Thoracic aorta (tissue), 2 donors: ENCODE measurements at places on chromosomes 4 and X. TPM values are rescaled to one million over a fixed set of nuclear protein-coding genes. Genes with fewer than 3 reads are reported as not detected.

The DCAF12L2 gene
- not detected for total RNA-seq

The SYN1 gene
- total RNA-seq: 0.27 TPM

DNA sequence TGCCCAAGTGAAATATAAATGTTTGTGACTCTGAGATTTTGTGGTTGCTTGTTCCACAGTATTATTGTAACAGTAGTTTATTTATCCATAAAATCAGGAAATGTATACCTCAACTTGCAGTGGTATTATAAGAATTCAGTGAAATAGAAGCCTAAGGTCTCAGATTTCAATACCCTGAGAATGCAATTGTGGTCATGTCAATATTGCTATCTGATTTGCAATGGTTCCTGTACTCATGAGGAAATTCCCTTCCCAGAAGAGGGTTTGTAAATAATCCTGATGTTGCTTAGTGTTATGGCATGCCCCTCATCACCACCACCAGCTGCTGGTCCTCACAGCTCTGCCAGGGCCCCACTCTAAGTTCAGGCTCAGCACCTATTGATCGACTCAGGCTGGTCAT lies 67.8 kb downstream of the SLC34A2 start:
- no peak for DNase-seq

- no peak for DNase-seq
These were observed 287.1 kb downstream of the ANK2 start for GRCh38 chr4:113336556-113336955.

The GYPE gene
- total RNA-seq: not detected

DNA sequence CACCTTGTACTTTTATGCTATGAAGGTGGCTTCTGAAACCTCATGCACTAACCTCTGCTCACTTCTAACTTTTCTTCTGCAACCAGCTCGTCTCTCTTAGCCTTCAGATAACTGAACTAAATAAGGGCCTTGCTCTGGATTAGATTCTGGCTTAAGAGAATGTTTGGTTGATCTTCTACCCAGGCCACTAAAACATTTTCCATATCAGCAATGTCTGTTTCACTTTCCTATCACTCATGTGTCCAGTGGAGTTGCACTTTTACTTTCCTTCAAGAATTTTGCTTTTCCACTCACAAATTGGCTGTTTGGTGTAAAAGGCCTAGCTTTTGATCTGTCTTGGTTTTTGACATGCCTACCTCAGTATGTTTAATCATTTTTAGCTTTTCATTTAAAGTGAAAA lies 105.8 kb downstream of the KCTD8 start:
- DNase-seq: no peak

DNA sequence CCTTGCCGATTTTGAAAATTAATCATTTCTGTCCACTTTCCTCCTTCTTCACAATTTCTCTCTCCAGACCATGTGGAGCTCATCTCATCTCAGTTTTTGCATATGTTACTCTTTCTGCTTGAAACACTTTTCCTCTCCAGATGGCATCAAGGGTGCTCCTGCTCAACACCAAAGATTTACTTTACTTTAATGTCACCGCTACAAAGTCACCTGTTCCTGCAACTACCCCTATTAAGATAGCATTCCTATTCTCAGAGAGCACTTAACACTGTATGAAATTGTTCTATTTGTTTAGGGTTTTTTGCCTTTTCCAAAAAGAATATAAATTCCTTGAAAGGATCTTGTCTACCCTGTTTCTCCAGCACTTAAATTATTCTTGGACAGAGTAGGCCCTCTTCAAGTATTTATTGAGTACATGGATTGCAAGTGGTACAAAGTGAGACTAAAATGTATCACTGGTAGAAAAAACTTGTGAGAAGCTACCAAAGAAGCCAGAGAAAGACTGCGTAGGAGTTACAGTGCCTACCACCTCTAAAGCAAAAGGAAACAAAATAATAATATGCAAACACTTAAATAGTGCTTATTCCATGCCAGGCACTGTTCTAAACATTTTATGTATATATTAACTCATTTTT lies 1.1 kb upstream of the EXOSC9 start:
- no peak for DNase-seq

The PPBP gene
- not detected for total RNA-seq

DNA sequence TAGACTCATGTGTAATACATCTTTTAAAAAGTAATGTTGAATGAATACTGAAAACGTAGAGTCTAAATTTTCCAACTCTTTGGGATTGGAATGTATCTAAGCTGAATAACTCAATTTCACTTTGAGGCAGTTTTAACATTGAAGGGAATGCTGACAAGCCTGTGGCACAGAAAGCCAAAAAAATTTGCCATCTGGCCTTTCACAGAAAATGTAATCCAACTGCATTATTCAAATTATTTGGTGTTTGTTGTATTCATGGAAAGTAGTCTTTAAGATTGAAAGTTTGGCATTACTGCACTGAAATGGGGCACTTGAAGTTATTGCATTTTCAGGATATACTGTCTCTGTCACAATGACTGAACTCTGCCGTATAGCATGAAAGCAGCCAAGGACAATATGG lies 186.9 kb downstream of the FRMPD4 start:
- no peak for DNase-seq

The TMEM31 gene
- not detected for total RNA-seq

DNA sequence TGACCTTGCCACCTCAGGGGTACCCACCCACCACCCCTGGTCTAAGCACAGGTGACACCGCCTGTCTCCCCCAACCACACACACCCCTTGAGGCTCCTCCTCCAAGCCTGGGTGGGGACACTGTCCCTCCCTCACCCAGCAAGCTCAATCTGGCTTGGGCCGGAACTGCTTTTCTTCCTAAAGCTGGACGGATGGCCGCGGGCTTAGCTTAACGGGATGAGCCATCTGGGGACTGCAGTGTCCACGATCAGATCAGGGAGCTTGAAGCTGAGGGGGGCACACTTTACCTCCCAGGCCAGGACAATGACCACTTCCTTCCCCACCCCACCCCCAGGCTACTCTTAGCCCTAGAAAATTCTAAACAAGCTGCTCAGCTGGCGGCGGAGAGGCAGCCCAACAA lies 1.0 kb upstream of the SLC6A8 start:
- no peak for DNase-seq

DNA sequence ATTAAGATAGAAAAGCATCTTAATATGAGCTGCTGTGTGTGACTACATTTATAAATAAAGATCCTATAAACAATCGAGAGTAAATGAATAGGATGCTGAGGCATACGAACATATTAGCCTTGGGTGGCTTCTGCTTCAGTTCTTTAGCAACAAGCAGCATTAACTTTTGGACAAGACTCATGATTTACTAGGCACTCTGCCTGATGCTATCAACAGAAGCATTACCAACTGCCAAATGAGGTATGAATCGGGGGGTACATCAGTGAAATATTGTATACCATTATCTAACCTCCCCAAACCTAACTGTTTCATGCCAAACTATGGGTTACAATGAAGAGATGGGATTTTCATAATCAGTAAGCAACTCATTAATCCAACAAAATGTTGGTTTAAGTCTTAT lies 113.1 kb downstream of the RAB28 start:
- DNase-seq: no peak

The CNGA2 gene
- not detected for total RNA-seq

- DNase-seq: no peak
These were observed 7.2 kb downstream of the SMS start for GRCh38 chrX:21947671-21948070.

GRCh38 chr4:177667687-177668086 lies 225.4 kb upstream of the AGA start:
- no peak for DNase-seq

DNA sequence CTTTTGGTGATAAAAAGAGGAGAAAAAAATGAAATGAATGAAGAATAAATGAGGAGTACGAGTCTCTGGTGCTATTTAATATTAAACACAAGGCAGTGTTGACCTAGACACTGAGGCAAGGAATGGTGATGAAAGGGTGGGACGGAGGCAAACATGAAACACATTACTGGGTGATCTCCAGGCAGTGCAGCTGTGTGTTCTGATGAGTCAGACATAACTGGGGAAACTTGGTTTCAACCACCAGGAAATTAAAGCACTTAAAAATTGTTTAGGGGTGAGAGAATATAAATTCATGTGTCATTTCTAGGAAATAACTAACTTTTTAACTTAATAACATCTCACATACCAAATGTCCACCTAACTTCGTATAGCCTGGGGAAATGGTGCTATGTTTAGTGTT lies 19.7 kb upstream of the CXCL6 start:
- DNase-seq: no peak

The CXXC4 gene
- 1.2 TPM for total RNA-seq

- no peak for DNase-seq
These were observed 8.0 kb downstream of the CYP2U1 start for GRCh38 chr4:107939307-107939706.

DNA sequence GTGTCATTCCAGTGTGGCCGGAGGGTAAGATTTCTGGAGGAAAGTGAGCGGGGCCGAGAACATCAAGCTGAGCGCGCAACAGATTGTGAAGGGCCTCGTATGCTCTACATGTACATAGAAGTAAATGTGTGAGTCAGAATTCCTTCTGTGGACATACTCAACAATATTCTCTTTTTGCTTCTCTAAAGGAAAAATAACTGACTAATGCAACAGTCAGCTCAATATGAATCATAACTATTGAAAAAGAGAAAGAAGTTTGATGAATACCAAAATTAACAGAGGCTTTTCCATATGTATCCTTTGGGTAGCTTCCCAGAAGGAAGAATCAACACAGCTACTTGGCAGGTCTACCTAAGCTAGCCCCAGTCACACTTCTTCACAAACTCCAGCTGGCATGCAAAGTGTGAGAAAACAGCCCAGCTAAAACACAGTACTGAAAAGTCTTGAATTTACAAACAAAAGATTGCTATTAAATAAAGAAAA lies 87.5 kb upstream of the ZFP42 start:
- no peak for DNase-seq

- DNase-seq: no peak
These were observed 389.3 kb downstream of the MAPK10 start for GRCh38 chr4:85970535-85970934.

The MBTPS2 gene
- 11.2 TPM for total RNA-seq

The SCRG1 gene
- total RNA-seq: 6.9 TPM

The CPE gene
- total RNA-seq: 395 TPM

DNA sequence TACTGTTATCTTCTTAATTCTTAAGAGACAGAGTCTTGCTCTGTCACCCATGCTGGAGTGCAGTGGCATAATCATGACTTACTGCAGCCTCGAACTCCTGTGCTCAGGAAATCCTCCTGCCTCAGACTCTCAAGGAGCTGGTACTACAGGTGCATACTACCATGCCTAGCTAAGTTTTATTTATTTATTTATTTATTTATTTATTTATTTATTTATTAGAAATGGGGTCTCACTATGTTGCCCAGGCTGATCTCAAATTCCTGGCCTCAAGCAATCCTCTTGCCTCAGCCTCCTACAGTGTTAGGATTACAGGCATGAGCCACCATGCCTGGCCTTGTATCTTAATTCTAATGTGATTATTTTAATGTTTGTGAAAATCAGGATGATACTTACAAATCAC lies 125.6 kb downstream of the THOC2 start:
- no peak for DNase-seq

DNA sequence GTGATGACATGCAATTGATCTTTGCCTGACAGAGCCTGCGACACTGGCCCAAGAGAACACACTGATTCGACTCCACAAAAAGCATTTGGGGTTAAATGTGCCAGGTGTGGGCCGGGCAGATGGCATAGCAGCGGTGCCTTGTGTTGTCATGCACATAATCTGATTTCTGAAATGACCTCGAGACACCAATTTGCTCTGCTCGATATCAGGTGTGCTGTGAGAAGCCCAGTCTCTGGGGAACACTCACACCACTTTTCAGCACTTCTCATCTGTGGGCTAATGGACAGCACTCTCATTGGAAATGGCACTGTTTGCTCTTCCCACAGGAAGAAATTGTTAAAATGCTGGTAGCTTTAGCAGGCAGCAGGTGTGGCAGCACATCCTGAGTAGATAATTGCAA lies 738.3 kb upstream of the TENM3 start:
- no peak for DNase-seq

- DNase-seq: no peak
These were observed 341.0 kb upstream of the GATB start for GRCh38 chr4:152101556-152102435.
